Left lung (tissue), 14 donors: ENCODE measurements at places on chromosomes 3 and 15. TPM values are rescaled to one million over a fixed set of nuclear protein-coding genes. Genes with fewer than 3 reads are reported as not detected.

The FBXO40 gene
- 0.08 TPM for polyA plus RNA-seq

DNA sequence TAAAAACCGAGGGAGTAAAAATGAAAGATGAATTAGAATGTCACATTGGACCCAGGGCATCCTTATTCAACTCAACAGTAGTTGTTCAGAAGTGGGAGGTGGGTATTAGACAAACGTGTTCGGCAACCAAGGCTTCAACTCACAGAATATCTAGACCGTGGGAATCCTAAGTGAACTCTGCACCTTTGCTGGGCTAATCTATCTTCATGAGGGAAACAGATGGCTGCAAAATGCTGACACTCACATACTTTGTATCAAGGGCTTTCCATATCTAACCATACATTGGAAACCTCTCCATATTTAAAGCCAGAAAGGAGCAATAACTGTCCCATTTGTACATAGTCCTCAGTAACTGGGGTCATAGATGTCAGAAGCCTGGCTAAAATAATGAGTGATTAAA is 20.9 kb downstream of the PLSCR1 start:
- DNase-seq, result no peak

DNA sequence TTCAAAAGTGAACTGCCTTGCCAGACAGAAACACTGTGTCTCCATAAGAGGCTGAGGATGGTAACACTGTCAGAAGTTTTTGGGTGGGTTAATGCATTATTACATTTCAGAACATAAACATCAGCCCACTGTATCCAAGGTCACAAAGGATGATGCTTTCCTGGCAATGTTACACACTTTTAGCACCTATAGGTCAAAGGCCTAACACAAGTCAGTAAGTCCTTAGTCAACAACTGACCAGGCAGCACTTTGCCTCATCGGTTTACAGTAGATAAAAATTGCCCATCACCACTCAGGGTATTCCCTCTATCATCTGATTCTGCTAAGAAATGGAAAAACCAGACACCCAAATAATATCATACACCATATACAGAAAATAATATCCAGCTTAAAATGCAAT is 98.4 kb downstream of the CTNNB1 start:
- DNase-seq, result no peak

GRCh38 chr3:141071681-141072260 is 20.6 kb downstream of the SPSB4 start:
- no peak for DNase-seq
